Cortex of kidney (tissue), 1 donor: ENCODE measurements at places on chromosomes 16 and 17.

DNA sequence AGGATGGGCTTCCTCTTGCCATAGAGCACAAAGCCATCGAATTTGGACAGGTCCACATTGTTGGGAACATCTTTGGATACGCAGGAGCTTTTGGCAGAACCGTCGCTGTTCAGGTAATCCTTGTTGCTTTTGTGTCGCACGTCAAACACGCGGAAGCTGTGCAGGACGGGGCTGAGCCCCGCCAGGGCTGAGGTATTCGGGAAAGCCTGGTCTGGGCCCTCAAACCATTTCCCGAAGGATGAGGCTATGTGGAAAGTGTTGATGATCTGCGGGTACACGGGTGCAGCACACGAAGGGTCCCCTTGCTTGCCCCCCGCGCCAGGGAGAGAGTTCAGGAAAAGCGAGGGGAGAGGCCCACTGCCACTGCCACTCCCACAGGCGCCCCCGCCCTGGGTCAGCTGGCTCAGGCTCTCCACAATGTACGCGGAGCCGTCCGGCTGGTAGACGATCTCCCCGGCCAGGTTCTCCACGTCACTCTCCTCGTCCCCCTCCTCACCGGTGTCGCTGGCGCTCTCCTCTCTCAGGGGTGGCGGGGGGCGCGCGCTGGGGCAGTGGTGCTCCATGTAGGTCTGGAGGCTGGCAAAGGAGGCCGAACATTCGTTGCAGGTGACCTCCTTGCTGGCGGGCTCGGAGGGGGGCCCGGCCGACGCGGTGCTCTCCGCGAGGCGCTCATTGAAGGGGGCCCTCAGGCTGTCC lies 88.5 kb downstream of the ZFHX3 start:
- DNase-seq: no peak

DNA sequence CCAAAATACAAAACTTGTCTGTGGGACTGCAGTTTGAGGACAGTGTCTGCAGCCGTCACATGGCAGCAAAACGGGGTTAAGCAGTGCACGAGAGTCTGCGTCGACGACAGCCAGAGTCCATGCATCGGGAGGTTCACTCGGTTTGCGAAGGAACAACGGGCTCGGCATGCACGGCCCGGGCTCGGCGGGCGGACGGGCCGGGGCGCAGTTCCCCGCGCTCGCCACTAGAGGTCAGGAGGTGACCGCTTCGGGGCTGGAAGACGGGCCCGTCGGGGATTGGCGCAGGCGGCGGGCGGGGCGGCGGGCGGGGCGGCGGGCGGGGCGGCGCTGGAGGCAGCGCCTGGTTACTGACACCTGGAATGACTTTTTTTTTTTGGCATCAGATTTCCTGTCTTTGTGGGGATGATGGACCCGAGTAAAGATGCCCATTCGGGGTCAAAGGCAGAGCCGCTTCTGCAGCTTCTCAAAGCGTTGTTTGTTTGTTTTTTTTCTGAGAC lies 6.5 kb downstream of the SCGB1C2 start:
- DNase-seq: peak; percentile 44

DNA sequence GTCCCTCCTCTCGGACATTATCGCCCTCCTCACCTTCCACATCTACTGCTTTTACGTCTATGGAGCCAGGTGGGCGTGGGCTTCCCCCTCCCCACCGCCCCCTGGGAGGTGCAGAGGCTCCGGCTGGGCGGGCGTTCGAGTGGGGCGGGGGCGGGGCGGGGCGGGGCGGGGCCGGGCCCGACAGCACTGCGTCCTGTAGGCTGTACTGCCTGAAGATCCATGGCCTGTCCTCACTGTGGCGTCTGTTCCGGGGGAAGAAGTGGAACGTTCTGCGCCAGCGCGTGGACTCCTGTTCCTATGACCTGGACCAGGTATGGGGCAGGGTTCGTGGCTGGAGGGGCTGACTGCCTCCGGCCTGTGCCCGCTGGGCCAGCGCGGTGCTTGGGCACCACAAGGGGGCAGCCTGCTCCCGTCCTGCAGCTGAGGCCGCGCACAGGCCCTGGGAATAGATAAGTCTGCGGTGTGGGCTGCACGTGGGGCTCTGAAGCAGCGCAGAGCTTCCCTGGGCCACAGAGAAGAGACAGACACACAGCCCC lies 9.2 kb downstream of the PIGQ start:
- DNase-seq: no peak

- DNase-seq: no peak
These were observed 63.3 kb downstream of the NOG start for GRCh38 chr17:56656701-56657327.

DNA sequence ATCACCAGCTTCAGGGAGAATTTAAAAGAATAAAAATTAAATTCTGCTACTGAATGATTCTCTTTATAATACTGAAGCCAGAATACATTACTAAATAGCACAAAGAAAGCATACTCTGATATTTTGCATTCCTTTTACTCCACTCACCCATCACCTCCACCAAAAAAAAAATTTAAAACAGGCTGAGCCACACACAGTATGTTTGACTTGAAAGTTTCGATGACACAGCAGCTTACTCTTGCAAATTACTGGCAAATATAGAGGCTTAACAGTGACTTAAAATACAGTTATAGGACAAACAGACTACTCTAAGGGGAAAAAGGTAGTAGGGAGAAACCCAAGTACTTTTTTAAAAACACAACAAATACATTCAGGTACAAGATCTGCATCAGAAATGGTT lies 39.2 kb downstream of the GPATCH8 start:
- DNase-seq: no peak
